ENCODE measurements at places on chromosomes 16 and 17.

DNA sequence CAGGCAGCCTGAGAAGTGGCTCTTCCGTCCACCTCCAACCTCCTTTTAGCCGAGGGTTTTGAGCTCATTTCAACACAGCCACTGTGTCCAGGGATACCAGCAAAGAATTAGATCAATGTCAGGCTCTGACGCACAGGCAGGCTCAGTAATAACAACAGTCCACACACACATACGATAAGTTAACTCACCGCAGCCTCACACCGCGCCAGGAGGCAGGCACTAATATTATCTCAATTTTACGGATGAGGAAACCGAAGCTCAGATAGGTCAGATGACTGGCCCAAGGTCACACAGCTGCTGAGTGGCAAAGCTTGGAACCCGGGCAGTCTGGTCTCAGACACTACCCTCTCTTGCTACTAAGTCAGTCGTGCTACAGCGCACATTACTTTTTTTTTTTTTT, 22.9 kb downstream of the ABR start:
- no peak for DNase-seq

DNA sequence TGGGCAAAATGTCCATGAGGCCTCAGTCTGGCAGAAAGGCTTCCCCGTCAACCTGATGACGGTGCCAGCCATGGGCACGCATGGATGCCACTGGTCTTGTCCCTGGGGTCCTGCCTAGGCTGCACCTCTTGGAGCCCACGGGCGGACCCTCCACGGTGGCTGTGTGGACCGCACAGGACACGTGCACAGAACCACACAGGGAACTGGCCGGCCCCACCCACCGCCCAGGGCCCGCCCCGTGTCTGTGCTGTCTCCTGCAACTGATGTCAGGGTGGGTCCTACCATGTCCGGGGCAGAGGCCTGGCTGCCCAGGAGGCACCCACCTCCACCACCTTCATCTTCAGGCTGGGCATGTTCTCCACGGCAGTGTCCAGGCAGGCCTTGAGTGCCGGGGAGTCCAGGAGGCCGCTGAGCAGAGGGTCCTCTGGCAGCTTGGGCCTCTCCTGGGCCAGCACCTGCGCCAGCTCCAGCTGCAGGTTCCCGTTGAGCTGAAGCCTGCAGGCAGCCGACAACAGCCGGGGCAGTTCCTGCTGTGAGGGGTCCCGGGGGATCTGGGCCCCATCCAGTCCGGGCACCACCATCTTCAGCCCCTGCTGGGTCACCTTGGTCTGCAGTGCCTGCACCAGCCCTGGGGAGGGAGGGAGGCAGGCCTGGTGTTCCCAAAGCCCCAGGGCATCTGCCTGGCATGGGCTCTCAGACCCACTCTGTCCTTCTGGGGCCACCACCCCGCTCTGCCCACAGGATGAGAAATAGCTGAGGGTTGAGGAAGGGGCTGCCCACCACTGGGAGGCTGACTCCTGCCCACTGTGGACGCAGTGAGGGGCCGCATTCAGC, 11.9 kb downstream of the FASN start:
- DNase-seq = no peak

DNA sequence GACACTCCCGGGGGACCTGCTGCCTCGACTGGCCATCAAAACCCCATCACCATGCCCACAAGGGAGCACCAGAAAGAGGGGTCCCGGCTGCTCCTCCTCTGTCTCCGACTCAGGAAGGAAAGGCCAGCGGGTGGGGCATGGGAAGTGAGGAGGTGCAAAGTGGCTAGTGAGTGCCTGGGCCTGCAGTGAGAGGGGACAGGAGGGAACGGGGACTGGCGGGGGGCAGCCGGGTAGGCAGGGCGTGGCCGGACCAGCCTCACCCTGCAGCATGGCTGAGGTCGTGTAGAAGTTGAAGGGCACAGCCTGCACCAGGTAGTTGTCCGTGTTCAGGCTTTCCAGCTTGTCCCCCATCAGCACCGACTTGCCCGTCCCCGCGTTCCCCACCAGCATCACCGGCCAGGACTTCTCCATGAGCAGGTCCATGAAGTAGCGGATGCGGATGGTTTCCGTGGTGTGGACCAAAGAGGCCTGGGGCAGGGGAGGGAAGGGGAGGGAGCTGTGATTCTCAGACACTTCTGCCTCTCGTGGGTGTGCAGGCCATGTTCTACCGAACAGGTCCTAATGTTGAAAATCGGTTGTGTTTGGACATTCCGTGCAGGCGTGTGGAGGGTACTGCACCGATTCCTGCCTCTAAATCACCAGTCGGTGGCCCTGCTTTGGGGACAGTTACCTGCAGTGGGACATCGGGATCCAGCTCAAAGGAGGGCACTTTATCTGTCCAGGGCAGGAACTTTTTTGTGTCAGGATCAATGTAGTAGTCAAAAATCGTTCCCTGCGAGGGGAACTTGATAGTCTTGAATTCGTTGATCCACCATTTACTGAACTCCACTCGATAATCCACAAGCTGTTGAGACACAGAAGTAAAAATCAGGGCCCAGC, 91.7 kb downstream of the DNAH17 start:
- DNase-seq = no peak

GRCh38 chr16:11007714-11008280, 63.4 kb downstream of the CLEC16A start:
- DNase-seq = no peak

DNA sequence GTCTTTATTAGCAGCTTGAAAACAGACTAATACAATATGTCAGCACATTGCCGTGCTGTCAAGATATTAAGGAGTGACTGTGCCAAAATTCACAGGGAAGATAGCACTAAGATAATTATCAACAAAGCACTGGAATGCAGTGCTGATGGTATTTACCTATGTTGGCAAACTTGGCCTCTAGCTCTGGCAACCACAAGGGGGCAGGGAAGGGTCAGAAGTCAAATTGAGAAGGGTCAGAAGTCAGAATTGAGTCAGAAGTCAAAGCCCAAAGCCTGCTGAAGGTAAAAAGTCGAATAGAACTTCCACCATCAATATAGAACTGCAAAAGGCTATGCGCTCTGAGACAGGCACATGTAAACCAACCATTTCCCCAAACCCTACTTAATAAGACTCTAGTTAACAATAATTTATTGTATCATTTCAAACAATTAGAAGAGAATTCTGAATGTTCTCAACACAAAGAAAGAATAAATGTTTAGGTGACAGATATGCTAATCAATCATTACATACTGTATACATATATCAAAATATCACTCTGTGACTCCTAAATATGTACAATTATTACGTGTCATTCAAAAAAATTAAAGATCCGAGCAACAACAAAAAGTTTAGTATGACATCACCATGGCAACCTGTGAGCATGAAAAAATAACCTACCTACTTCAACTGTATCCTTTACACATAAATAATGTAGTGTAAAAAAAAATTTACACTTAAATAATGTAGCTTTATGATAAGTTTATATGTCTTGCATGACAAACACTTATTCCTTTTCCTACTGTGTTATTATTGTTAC, 916.1 kb downstream of the KCNJ2 start:
- no peak for DNase-seq

- DNase-seq = no peak
Measured at GRCh38 chr16:69838489-69838888, 76.4 kb downstream of the WWP2 start.

- no peak for DNase-seq
Measured at GRCh38 chr17:27778183-27778582, 22.1 kb downstream of the NOS2 start.

GRCh38 chr16:29317269-29317668, 89.2 kb downstream of the NPIPB11 start:
- no peak for DNase-seq

- DNase-seq = no peak
Measured at GRCh38 chr17:9381068-9381467, 194.6 kb downstream of the STX8 start.

GRCh38 chr17:78829477-78829876, 11.1 kb downstream of the USP36 start:
- DNase-seq = no peak

- no peak for DNase-seq
Measured at GRCh38 chr17:51185763-51186332, 19.6 kb downstream of the NME2 start.

- DNase-seq = no peak
Measured at GRCh38 chr16:24974859-24975258, 40.3 kb downstream of the ARHGAP17 start.

DNA sequence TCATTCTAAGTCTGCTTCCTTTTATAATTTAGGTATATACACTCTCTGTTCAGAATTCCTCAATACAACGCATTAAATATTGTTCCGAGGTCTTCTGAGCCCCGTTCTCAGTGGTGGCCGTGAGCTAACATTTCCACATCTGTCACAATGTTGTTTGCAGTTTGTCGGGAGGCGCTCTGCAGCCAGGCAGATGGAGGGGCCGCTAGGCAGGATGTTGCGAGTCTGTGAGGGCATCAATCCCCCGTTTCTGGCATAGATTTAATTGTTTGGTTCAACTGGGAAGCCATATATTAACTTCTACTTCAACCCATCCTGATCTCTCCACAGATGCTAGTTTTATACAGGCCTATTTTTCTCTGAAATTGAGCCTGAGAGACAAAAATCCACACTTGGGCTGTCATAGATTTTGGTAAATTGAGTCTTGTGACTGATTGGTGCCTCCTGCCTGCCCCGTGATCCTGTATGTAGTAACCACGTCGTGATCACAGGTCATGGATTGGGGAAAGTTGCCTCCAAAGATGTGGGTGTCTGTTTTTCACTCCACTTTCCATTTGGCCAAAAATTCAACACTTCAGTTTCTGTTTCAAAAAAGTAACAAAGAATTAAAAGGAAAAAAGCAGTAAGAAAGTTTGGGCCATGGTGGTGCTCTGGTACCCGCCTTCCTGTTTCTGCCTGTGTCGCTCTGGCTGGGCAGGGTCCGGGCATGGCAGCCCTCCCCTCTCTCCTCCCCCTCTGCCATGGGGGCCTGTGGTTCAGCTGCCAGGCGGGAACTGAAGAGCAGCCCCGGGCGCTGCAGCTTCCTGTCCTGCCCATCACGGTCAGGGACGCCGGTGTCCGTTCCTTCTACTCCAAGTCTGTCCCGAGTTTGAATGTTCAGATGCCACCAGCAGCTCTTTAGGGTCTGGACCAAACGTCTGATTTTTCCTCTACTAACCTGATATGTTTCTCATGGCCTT, 41.5 kb downstream of the RPTOR start:
- no peak for DNase-seq

DNA sequence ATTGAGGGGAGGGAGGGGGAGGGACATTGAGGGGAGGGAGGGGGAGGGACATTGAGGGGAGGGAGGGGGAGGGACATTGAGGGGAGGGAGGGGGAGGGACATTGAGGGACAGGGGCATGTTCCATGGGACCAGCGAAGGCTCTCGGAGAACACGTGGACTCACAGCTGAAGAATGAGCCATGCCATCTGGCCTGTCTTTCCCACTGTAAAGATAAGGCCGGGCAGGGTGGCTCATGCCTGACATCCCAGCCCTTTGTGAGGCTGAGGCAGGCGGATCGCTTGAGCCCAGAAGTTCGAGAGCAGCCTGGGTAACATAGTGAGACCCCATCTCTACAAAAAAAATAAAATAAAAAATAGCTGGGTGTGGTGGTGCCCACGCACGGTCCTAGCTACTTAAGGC, 32.5 kb downstream of the RPH3AL start:
- DNase-seq = no peak

DNA sequence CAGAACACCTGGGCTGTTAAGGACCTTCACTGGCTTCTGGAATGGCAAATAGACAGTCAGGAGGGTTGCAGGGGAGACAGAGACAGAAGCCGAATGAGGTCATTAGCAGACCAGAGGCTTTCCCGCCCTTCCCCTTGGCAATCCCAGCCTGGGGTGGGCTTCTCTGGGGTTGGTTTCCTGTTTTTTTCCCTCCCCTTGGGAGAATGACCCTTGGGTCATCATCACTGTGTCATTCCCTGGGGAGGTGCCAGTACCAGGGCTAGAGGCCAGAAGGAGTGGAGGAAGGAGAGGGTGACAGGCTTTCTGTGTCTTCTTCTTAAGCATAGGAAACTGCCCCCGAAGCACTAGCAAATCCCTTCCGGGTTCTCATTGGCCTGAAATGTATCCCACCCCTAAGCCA, 42.9 kb upstream of the IL21R start:
- no peak for DNase-seq

- no peak for DNase-seq
Measured at GRCh38 chr17:8145811-8146210, 6.4 kb downstream of the PER1 start.

- DNase-seq = no peak
Measured at GRCh38 chr17:66538776-66539175, 236.4 kb downstream of the PRKCA start.

GRCh38 chr17:80872501-80873306, 118.9 kb upstream of the CHMP6 start:
- no peak for DNase-seq

- no peak for DNase-seq
Measured at GRCh38 chr17:19304209-19304608, 58.3 kb downstream of the B9D1 start.

GRCh38 chr17:4007346-4008081, 43.3 kb upstream of the ATP2A3 start:
- no peak for DNase-seq

GRCh38 chr17:3986270-3986938, 22.2 kb upstream of the ATP2A3 start:
- DNase-seq = no peak

DNA sequence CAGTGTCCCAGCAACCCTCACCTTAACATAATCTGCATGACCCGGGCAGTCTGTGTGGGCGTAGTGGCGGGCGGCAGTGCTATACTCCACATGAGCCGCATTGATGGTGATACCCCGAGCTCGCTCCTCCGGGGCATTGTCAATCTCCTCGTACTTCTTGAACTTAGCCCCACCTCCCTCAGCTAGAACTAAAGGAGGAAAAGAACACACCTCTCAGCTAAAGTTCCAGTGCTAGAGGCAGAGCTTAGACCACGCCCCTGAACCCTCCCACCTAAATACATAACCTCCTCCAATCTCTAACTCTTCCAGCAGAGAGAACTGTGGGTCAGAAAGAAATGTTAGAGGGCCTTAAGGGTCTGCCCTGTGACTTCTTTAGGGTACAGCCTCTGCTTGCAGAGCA, 855 bp downstream of the TUFM start:
- no peak for DNase-seq

GRCh38 chr16:9845661-9846361, 336.4 kb downstream of the GRIN2A start:
- no peak for DNase-seq

GRCh38 chr17:7839876-7840261, 5.9 kb downstream of the KDM6B start:
- DNase-seq = no peak

- no peak for DNase-seq
Measured at GRCh38 chr16:57826706-57827625, 24.7 kb upstream of the KIFC3 start.

DNA sequence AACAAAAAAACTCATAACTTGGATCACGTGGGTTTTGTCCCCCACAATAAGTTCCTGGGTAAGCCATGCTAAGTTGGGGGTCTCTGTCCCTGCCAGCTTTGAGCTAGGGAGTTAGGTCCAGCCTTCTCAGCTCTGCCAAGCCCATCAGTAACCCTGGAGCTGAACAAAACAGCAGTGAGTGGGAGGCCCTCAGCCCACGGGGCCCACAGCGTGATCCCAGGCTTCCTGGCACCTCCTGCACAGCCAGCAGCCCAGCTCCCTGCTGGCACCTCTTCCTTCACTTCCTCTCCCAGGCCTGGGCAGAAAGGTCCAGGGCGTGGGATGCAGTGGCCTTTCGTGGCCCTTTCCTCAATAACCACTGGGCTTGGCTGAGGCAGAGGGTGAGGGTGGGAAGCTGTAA, 35.5 kb upstream of the CDC42EP4 start:
- no peak for DNase-seq
